CD4-positive, alpha-beta T cell treated with Interleukin-6 for 4 hours (primary cell): ENCODE measurements at places on chromosomes 1 and 21.

DNA sequence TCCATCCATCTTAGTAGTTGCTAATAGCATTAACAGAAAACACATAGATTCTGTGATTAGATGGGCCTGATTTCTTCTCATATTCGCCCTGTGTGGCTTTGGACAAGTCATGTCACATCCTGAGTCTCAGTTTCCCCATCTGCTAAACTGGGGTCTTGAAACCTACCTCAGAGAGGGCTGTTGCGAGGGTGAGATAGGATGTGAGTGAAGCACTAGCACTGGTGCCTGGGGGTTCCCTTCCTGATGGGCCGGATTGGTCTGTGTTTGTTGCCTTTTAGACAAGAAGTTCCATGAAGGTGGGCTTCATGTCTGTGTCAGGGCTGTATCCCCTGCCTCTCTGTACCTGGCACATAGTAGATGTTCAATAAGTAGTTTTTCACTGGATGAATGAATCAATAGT, 3.5 kb upstream of the MAN1C1 start:
- DNase-seq = no peak

- no peak for DNase-seq
These were observed 49.3 kb upstream of the PSEN2 start for GRCh38 chr1:226820941-226821718.

- DNase-seq = no peak
These were observed 13.0 kb downstream of the FAM229A start for GRCh38 chr1:32349211-32349708.

DNA sequence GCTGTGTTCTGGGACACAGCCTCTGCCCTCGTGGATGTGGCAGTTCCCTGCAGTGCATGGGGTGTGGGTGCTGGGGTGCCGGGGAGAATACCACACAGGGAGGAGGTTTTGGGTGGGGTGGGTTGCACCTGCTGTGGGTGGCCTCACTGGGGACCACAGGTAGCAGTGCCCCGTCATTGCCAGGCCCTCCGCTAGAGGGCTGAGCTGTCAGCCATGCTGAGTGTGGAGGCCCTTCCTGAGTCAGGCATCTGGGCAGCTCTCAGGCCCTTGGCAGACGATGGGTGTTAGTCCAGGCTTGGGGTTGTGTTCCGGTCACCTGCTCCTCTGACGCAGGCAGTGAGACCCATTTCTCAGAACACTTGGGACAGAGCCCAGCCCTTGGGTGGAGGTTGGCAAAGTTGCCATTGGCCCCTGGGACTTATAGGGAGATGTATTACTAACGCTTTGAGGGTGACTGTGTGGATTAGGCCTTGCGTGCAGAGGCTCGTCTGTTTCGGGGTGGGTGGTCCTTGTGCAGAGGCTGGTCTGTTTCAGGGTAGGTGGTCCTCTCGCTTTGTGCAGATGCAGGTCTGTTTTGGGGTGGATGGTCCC, 23.9 kb downstream of the PCNT start:
- no peak for DNase-seq

DNA sequence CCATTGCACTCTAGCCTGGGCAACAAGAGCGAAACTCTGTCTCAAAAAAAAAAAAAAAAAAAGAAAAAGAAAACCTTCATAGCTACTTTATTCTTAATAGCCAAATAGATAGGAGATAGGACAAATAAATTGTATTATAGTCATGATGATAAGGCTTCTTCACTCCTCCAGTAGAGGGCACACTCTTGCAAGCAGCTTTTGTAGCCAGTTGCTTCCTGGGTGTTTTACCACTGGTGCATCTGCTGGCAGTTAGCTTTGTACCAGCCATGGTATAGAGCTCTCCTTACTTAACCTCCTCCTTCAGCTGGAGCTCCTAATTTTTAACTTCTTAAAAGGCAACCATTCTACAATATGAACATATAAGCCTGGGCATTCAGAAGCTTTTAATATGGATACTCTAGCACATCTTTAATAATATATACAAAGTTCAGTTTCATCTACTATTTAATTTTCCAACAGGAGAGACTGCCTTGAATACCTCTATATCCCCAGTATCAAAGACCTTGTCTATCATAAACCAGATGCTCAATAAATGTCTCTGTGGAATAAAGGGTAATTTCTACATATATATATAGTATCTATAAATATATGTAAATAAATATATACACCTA, 35.8 kb downstream of the EVI5 start:
- DNase-seq = peak; percentile 39

GRCh38 chr1:35925741-35926140, 5.2 kb upstream of the AGO3 start:
- DNase-seq = no peak

GRCh38 chr1:183279835-183280234, 93.8 kb downstream of the LAMC2 start:
- no peak for DNase-seq

DNA sequence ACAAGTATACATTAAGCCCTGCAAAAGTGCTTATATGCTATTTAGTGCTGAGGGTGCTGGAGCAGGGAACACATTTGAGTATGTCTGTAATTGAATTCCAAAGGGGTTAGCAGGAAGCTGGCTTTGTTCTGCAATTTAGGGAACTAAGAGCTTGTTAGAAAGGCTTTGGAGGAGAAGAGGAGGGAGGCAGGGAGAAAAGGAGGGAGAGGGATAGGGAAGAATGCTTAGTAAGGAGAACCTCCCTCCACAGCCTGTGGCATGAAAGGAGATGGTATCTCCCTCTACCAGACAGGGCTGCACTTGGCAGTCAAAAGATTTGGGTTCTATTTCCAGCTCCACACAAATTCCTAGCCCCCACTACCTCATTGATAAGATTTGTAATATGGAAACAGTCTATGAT, 217.8 kb downstream of the DAB1 start:
- no peak for DNase-seq

- no peak for DNase-seq
These were observed 187.2 kb downstream of the FGGY start for GRCh38 chr1:59484096-59484495.

GRCh38 chr1:1208713-1209433, 2.5 kb upstream of the TNFRSF18 start:
- peak; percentile 52 for DNase-seq

DNA sequence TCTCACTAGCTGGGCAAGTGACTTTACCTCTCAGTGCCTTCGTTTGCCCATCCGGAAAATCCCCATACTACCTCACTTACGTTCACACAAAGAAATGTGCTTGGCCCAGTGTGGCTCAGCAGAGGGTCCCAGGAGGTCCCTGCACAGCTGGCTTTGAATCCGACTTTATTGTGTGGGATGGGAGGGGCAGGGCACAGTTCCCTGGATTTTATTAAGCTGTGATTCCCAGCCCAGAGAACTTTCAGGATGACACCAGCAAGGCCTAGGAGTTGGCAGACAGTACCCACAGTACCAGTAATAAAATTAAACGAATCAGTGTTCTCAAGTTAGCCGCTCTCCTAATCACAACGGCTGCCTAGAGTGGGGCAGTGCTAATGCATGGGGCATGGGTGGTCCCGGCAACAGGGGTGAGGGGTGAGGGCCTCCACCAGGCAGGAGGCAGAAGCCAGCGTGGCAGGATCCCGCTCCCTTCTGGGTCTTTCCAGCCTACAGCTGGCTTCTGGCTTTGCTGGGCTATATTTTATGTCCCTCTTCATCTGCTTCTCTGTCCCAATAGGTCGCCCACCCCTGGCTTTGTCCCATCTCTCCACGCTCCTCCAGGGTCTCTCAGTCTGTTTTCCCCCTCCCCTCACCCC, 74.9 kb downstream of the VWA5B1 start:
- DNase-seq = no peak

DNA sequence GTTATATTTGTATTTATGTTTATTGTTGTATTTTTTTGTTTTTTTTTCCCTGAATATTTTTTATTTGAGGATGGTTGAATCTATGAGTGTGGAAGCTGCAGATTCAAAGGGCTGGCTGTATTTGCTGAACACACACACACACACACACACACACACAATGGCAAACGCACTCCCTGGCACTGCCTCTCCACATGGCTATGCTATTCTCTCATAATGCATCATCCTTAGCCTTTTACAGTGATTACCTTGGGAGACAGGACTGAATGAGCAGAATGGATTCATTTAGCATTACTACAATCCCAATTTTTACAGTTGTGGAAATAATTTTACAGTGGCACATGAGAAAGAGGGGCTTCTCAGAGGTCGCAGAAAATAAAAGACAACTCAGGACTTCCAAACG, 390.1 kb downstream of the PCP4 start:
- DNase-seq = no peak

DNA sequence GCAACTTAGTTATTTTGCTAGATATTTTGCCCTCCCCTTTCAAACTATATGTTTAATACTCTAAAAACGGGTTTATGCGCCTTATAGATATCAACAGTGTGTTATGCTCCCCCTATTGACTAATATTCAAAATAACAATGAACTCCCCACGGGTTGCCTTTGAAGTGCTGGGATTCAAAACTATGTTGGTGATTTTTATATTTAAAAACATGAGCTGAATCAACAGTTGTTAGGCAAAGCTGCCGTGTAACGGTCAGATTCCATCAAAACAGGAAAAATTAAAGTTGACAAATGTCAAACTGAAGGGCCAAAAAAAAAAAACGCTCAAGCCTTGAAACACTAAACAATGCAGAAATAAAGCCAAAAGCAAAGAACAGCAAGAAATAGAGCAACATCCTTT, 2.5 kb downstream of the TGFBR3 start:
- DNase-seq = peak; percentile 25

- no peak for DNase-seq
These were observed 68.5 kb upstream of the ZBTB18 start for GRCh38 chr1:243982447-243983018.

DNA sequence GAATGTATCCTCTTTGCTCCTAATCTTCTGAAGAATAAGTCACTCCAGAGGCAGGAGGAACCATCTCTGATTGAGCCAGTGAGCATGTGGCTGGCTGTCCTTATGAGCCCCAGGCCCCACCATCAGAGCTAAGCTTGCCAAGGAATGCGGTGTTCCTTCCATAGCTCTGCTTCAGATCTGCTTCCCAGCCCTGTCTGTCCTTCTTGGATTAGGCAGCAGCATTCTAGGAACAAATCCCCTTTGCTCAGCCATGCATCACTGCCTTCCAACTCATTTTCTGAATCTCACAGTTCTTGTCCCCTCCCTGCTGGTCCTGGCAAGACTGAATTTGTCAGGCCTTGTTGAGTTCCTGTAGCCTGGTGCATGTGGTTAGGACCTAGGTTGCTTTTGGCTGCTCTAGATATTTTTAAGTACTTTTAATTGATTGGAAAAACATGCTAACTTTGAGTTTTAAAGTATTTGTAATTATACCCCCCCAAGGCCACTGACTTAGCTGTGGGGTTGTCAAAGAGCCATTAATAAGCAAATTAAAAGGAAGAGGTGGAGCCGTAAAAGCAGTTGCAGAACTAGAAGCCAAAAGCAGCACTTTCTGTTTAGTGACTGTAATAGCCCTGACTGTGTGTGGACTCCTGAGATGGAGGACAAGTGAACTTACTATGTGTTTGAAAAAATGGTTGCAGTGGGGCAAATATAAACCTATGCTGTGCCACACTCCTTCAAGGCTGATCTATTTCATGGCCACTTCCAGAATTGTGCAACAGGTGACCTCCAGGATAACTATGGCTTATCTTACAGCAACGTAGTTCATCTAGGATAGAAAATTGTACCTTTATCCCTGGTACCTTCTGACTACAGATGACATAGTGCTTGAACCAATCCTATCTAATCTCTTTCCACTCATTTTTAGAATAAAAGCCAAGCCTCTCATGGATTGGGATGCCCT, 61.3 kb upstream of the BACH1 start:
- DNase-seq = no peak

DNA sequence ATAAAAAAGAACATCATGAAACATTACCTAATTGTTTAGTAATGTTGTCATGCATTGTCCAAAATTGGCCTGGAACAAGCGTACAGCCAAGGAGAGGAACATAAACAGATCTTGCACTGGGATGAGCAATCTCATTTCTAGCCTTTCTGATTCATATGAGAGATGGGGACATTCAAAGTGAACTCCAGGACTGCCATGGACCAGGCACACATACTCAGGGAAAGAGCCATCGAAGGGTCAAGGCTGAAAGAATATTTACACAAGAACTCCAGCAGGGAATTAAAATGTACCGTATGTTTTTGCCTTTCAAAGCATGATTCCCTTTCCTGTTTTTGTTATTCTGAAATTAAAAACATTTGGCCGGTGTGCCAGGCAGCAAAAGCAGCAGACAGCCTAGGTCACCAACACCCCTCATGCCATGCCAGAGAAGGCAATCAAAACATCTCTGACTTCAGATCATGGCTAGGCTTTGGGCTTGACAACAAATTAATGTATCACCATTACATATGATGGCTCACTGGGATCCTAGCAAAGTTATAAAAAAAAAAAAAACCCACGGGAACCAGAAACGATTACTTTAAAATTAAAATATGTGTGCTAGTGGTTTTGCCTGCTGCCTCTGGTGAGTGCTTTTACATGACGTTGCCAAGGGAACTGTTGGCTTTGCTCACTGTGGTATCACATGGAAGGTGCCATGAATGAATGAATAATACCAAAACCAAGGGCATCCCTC, 159.8 kb downstream of the TGFBR3 start:
- no peak for DNase-seq

- no peak for DNase-seq
These were observed 59.0 kb upstream of the BCAR3 start for GRCh38 chr1:93740601-93741031.

DNA sequence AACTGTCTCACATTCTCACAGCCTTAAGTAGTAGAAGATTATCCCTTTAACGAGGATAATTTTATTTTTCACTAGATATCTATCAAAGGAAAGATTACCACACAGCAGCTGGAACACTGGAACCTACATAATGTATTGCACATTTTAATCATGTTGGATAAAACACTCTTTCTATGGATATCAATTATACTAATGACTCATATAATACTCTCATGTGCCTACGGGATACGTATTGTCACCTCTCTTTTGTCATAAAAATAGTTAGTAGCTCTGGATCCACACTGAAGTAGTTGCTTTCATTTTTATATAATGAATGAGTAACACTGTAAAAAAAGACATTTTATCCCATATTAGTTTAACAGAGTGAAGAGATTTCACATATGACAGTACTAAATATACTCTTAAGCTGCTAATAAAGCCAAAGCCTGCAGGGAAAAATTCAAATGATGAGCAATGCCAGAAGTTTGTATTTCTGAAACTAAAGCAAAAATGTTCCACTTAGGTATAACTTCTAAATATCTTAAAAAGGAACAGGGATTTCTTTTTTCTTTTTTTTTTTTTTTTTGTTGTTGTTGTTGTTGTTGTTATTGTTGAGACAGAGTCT, 408.7 kb upstream of the PKN2 start:
- DNase-seq = no peak

DNA sequence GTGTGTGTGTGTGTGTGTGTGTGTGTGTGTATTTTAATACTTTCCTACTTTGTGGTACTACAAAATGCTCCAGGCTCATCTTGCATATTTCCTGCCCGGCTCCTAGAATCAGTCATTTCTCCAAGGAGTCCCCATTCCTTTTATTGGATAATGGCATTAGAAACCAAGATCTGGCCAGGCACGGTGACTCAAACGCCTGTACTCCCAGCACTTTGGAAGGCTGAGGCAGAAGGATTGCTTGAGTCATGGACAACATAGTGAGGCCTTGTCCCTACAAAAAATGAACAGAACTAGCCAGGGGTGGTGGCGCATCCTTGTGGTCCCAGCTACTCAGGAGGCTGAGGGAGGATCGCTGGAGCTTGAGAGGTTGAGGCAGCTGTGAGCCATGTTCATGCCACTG, 20.3 kb downstream of the EPB41 start:
- DNase-seq = no peak
